ENCODE measurements at places on chromosomes 5 and 9.

GRCh38 chr9:109176386-109176785 is 9.3 kb upstream of the FRRS1L start:
- DNase-seq: no peak

- no peak for DNase-seq
Observed at GRCh38 chr9:70218767-70219166, 40.0 kb upstream of the SMC5 start.

- no peak for DNase-seq
Observed at GRCh38 chr5:179250561-179251225, 94.6 kb downstream of the ADAMTS2 start.

DNA sequence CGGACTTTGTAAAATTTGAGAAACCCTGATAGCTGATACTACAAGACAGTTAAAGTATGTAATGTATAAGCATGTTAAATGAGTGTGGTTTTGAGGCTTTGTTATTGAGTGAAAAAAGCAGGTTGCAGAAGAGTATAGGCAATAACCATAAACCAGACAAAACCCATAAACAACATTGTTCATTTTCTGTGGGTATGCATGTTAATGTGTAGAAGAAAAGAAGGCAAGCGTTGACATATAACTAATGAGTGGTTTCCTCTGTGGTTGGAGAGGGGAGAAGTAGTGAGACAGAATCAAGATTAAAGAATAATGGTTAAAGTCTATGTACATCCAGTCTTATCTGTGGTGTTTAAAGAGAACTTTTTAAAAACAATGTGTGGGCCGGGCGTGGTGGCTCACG is 26.2 kb downstream of the RAD23B start:
- DNase-seq: no peak

DNA sequence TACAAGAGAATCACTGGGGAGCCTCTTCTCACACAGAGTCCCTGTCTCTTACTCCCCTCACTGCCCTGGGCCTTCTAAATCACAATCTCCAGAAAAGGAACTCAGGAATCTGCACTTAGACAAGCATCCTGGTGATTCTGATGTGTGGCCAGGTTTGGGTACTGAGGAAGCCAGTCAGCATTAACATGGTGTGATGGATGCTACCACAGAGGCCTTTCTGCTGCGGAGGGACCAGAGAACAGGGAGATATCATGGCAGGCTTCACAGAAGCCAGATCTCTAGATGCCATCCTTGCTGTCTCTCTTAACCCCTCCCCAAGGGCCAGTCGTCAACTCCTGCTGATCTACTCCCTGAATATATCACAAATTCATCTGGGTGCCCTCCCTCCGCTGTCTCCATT is 1.6 kb downstream of the ANKS6 start:
- DNase-seq: no peak

- no peak for DNase-seq
Observed at GRCh38 chr5:35920890-35921289, 17.5 kb downstream of the CAPSL start.

- DNase-seq: no peak
Observed at GRCh38 chr5:36236801-36237200, 4.9 kb downstream of the NADK2 start.

DNA sequence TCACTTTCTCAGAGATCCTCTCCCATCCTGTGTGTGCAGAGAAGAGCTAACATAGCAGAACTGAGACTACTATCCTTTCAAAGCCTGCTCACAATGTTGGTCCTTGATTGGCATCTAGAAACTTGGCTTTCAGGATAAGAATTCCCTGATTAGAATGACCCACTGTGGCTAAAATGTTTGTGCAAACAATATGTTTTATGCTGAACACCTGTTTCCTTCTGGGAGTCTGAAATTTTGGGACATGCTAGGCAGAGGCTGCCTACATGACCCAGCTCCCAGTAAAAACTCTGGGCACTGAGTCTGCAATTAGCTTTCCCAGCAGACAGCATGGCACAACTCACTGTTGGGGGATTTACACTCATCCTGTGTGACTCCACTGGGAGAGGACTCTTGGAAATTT is 78.9 kb downstream of the CFAP95 start:
- DNase-seq: no peak

DNA sequence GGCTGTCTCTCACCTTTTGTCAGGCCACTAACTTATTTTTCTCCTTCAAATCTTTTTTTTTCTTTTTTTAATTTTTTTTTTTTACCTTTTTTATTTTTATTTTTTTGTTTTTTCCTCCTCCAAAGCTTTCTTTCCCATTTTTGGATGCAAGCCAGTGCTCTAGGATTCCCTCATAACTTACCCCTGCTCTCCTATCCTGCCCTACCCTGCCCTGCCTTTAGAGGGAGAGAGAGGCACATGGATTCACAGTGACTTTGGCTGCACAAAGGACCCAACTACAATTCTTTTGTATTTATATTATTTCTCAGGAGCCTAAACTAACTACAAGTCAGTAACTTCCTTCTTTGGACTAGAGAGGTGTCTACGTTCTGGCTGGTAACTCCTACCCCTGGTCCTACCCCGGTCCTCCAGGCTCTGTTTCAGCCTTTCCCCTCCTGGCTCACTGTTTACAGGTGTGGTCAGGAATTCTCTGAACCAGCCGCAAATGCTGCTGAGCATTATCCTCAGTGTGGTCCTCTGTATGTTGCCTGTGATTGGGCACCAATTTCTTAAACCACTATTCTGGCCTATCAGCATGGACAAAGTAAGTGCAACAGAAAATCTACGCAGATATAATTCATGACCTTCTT is 8.4 kb upstream of the RUSC2 start:
- DNase-seq: peak; percentile 30

GRCh38 chr9:113682297-113682771 is 193.8 kb upstream of the ZNF618 start:
- DNase-seq: peak; percentile 11

GRCh38 chr5:180839935-180840334 is 21.1 kb downstream of the ZFP62 start:
- DNase-seq: no peak

GRCh38 chr5:45189042-45189441 is 380.3 kb downstream of the MRPS30 start:
- DNase-seq: no peak

GRCh38 chr9:406886-407654 is 192.4 kb downstream of the DOCK8 start:
- no peak for DNase-seq

DNA sequence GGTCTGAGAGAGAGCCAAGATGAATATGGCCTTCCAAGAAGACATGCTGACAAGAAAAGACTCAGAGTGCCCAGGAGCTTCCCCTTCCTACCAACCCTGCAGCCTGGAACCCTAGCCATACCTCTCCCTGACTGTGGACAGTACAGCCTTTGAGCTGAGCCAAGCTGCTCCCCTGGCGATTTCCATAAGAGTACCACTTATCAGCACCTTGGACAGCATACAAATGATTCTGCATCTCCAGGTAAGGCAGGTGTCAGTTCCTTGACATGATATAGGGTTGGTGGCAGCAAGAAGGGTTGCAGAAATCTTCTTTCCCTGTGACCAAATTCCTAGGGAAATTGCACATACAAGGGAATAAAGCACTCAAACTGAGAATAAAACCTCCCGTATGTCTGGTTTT is 58.3 kb downstream of the MFAP3 start:
- DNase-seq: no peak

- no peak for DNase-seq
Observed at GRCh38 chr5:77076961-77077828, 9.9 kb downstream of the ZBED3 start.

DNA sequence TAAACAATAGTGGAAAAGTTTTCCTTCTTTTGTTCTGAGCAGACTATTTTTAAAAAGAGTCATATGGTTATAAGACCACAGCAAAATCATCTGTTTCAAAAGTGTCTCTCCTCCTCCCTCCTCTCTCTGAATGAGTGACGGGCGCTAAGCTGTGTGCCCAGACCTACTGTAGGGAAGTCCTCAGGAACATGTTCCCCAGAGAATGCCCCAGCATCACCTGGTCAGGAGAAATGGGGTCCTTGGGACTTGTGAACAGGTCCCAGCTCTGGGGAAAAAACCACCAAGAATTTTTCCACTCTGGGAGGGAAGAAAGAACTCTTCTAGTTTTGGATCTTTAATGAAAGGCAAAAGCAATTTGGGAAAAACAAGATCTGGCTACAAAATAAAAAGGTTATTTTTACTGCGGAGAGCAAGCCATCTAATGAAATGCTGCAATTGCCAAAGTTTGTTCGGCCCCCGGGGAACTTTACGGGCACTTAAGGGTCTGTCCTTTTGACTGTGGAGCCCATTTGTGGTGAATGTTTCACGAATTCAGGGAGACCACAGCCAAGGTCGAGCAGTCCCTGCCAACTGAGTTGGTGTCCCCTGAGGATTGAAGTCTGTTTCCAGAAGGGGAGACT is 25.9 kb downstream of the BOD1 start:
- no peak for DNase-seq

DNA sequence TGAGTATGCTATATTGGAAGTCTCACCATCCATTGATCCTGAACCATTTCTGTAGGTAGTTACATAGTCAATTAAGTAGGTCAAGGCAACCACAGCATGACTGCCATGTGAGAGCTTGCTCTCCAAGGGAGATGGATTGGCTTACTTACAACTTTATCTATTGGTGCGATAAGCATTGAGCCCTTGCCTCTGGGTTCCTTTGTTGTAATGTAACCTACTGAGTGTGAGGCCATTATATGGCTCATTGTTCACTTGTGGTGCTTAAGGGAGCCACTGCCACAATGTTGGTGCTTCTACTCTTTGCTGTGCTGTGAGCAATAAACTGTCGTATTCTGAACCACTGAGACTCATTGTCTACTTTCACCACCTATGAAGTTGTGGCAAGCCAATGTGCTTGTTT is 510.6 kb upstream of the ITGA1 start:
- DNase-seq: no peak

DNA sequence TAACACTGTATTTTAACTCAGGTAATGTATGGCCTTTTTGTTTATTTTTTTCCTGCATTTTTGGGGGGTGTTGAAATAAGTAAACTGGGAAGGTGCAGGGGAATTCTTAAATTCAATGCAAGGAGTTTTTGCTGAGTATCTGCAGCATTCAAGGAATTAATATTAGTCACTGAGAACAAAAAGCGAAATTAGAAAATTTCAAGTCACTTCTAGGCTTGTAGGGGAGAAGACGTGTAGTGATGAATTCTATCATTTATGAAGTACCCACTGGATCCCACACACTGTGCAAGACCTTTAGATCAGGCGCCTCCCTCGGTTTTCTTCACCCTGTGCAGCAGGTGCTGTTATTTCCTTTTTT is 1.2 kb downstream of the EHMT1 start:
- DNase-seq: no peak

DNA sequence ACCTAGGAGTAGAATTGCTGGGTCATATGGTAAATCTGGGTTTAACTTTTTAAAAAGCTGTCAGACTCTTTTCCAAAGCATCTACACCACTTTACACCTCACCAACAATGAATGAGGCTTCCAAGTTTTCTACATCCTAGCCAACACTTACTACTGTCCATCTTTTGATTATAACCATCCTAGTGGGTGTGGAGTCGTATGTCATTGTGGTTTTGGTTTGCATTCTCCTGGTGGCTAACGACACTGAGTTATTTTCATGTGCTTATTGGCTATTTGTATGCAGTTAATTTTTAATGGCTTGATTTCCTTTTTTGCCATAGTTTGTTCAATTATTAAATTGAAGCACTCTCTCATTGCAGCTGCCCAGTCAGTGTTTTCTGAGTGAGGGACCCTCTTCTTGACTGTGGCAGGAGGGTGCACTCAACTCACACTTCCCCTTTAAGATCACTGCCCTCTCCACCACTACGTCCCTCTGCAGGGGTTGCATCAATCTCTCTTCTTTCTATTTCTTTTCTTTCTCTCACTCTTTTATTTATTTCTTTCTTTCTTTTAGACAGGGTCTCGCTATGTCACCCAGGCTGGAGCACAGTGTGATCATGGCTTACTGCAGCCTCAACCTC is 182.3 kb downstream of the C9orf152 start:
- no peak for DNase-seq

GRCh38 chr5:149441986-149442385 is 62.9 kb upstream of the IL17B start:
- DNase-seq: no peak

DNA sequence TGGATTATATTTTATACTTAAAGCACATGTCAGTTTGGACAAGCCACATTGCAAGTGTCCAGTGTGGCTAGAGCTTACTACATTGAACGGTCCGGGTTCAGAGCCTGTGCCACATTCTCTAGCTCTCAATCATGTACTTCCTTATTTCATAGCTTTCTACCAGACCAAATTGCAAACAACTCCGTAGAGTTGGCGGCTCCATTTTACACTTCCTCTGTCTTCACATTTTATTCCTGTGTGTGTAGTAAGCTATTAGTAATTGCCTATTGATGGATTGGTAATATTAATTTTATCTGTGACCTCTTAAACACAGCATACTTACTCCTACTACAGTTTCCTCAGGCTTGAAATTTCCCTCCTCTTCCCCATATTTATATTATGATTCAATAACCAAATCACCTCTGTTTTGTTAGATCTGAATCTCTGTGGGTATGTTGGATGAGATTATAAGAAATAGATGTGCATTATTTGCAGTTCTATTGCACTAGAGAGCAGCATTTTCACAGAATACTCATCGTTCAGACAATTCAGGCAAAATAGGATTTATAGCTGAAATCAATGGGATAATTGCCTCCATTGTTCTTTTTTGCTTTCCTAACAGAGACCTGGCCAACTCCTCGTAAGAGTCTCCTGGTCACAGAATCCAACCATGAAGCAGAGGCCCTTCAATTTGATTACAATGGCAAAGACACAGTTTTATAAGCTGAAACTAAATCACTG is 29.0 kb upstream of the C9orf72 start:
- DNase-seq: no peak

DNA sequence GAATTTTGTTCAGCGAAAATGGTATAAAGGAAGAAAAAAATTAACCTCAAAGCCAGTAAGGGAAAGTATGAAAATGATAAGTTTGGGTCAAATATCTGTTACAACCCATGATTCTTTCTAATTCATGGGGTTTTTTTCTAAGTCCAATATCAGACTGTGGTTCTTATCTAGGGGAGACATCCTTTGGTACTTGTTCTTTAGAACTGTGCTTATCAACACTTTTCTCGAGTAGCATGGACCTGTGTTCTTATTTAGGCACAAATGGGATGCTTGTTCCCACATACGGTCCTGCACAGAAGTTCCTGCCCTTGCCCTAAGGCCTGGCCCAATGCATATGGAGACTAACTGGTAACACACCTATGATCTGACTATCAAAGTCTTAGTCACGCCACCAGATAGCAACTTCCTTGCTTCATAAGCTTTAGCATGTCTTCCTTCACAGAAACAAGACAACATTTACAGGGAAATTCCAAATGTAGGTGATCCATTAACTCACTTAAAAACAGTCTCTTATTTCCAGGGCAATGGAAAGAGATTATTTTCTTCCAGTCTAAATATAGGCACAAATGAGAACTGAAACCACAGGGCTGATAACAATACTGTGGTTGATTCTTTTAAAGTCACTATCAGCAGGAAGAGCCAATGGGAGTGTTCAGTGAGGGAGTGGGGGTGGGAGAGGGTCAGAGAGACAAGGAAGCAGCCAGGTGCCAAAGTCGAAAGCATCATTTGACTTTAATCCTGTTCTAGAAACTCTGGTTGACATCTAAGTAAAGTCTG is 268.8 kb upstream of the ANKRD55 start:
- DNase-seq: no peak

GRCh38 chr5:151320481-151320880 is 16.9 kb upstream of the SLC36A3 start:
- no peak for DNase-seq

All from NCI-H1694 (cell line).